Vagina (tissue), 2 donors: ENCODE measurements at places on chromosomes 4 and X.

DNA sequence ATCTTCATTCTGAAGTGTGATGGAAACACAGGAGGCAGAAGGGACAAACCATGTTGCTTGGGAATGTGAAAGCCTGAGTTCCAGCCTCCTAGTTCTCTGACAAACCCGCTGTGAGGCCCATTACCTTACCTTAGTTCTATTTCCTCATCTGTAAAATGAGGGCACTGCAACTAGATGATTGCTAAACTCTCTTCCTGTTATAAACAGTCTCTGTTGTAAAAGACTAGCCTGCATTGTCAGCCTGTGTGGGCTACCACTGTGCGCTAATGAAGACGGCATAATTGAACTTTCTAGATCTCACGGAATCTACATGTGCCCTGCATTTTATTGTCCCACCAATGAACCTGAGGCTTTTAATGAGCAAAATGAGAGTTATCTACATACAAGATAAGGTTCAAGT is 147.2 kb downstream of the AFF2 start:
- DNase-seq, result no peak

DNA sequence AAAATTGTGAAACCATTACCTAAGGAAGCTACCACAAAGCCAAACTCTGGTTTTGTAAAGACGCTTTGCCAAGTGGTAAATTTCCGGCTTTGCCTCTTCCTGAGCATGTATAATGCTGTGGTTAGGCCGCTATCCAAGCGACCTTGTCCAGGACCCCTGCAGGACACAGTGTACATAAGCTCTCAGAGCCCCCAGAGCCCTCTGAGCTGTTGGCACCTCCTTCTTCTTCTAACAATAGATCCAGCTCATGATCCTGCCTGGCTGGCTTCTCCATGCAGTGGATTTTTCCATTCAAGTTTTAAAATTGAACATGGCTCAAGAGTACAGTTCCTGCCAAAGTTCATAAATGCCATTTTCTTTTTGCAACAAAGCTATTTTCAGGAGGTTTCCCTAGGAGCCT is 326.7 kb downstream of the MAPK10 start:
- no peak for DNase-seq

DNA sequence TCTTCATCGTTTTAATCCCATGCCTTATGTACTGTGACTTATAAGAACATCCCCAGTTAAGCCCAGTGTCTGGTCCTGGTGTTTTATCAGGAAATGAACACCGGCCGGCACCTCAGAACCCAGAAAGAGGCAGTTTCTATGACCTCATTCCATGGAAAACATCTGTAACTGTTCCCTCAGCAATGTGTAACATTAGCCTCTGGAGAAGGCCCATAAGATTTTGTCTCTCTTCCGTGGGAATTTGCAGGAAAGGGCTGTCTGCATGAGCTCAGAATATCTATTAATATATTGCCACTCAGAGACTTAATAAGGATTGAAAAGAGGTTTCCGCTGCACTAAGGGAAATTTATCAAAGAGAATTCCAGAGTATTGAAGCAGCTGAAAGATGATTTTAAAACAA is 3.1 kb upstream of the TCEANC start:
- DNase-seq, result no peak

DNA sequence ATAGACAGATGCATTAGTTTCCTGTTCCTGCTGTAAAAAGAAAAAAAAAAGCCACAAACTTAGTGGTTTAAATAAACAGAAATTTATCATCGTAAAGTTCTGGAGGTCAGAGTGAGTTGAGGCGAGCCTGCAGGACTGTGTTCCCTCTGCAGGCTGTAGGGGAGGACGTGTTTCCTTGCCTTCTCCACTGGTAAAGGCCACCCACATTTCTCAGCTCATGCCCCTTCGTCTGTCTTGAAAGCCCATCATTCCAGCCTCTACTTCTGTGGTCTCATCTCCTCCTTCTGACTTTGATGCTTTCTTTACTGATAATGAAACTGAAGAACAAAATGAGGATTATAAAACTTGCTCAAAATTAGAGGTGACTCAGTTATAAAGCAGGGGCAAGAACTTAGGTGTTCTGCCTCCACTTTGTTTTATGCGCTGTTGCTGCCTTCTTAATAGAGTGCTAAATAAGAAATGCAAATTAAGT is 143.0 kb downstream of the STIM2 start:
- no peak for DNase-seq

GRCh38 chr4:129429581-129430320 is 333.8 kb downstream of the C4orf33 start:
- DNase-seq, result no peak

GRCh38 chr4:175787948-175788347 is 24.1 kb downstream of the GPM6A start:
- DNase-seq, result no peak

DNA sequence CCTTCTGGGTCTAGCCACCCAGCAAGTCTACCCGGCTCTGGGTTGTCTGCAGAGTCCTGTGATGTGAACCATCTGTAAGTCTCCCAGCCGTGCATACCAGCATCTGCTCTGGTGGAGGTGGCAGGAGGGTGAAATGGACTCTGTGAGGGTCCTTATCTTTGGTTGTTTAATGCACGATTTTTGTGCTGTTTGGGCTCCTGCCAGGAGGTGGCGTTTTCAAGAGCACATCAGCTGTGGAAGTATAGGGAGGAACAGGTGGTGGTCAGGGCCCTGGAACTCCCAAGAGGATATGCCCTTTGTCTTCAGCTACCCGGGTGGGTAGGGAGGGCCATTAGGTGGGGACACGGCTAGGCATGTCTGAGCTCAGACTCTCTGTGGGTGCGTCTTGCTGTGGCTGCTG is 66.5 kb upstream of the ZFP42 start:
- DNase-seq, result no peak

- DNase-seq, result no peak
These were observed 62.6 kb downstream of the TRIML1 start for GRCh38 chr4:188201851-188202250.

- no peak for DNase-seq
These were observed 526.6 kb downstream of the PACRGL start for GRCh38 chr4:21226637-21227538.

GRCh38 chr4:47733302-47734175 is 104.3 kb downstream of the CORIN start:
- no peak for DNase-seq

- DNase-seq, result no peak
These were observed 45.0 kb downstream of the APBB2 start for GRCh38 chr4:41169256-41169800.

- DNase-seq, result no peak
These were observed 60.9 kb downstream of the UGT8 start for GRCh38 chr4:114659386-114660008.

- no peak for DNase-seq
These were observed 31.2 kb downstream of the ATG4A start for GRCh38 chrX:108122748-108123147.

DNA sequence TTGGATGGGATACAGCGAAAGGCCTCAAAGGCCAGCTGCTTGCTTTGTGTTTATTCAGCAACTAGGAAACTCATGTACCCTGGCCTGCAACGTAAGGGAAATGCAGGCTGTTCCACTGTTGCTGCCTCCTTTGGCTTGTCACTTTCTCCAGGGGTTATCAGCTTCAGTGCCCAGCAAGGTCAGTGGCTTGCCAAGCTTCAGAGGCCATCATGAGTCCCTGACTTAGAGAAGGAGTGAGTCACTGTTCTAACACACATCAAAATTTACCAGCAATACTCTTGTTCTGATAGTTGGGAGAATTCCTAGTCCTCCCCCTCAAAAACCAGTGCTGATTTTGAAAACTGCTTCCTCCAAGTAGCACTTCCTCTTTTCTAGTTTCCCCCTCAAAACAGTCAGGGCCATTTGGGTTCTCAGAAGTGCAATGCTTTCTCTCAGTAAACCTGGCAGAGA is 250.8 kb downstream of the ARHGAP24 start:
- DNase-seq, result no peak

- no peak for DNase-seq
These were observed 51.5 kb upstream of the GPRIN3 start for GRCh38 chr4:89358935-89359638.

DNA sequence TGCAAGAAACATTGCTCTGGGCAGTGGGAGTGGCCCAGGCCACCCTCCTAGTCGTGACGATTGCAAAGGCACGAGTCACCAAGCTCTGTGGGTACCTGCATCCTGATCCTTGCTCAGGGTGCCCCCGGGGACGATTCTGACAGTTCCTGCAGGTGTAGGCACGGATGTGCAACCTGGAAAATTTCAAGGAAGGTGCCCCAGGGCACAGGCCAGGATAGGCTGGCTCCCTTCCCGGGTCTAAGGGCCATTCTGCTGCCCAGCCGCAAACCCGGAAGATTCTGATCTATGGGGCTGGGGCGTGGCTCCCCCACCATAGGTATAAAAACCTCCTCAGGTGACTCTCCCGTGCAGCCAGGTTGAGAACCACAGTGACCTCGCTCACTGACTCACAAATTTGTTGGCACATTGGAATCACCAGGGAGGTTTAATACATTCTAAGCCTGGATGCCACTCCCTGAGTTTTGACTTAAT is 228.5 kb downstream of the PTTG2 start:
- DNase-seq, result no peak

DNA sequence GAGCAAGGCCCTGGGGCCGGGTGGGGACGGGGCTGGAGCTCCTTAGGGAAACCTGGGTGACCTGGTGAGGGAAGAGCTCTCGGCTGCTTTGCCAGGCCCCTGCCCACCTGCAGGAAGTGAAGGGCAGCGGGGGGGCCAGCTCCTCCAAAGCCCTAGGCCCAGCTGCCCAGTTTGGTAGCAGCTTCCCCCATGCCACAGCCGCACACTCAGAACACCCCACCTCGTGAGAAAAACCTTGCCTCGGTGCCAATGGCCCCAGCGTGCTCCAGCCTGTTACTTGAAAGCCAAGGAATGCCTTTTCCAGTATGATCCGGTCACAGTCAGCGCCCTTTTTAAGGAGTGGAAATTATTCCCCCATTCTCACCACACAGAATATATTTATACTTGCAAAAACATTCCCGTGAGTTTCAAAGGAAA is 38.3 kb downstream of the ACOX3 start:
- no peak for DNase-seq

DNA sequence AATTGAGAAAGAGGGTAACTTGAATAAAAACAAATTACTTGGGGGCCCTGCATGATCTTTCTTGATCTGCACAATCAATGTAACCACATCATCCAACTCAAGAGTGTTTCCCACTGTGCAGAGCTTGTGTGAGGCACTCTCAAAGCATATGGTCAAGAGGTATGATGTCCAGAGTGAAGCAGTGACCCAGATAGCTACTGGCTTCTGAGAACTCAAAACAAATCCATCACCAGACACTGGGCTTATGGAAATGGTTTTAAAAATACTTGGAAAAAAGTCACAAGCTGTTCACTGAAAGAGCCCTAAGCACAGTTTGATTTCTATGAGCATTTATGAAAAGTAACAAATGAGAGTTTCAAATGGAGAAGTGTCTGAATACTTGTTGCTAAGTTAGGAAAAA is 361.0 kb downstream of the GRXCR1 start:
- no peak for DNase-seq

GRCh38 chr4:105106426-105106825 is 40.2 kb upstream of the TET2 start:
- no peak for DNase-seq

DNA sequence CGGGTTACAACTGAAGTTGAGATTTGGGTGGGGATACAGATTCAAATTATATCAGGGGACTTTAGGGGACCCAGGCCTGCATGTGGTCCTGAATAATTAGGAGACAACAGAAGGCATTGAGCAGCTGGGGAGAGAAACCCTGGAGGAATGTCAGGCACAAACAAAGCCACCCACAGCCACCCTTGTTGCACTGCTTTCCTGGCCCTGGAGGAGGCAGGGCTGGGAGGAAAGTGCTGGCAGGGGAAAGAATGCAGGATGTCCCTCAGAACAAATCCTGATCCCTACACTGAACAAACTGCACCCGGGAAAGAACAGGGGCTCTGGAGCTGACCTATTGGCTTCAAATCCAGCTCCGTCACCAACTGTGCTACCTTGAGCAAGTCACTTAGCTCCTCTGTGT is 214.1 kb upstream of the ATP6AP2 start:
- no peak for DNase-seq

DNA sequence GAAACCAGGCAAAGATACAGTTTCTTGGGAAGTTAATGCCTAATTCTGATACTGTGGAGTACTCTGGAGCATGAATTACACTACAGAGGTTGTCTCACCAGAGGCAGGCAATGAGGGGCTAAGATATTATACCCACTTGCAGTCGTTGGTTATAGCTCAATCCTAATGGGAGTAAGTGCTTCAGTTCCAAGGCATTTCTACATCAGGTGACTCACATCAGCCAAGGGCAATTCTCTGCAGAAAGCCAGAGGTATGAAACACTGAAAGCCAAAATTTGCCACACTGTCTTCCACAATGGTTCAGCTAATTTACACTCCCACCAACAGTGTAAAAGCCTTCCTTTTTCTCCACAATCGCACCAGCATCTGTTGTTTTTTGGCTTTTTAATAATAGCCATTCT is 174.0 kb upstream of the IL15 start:
- no peak for DNase-seq

DNA sequence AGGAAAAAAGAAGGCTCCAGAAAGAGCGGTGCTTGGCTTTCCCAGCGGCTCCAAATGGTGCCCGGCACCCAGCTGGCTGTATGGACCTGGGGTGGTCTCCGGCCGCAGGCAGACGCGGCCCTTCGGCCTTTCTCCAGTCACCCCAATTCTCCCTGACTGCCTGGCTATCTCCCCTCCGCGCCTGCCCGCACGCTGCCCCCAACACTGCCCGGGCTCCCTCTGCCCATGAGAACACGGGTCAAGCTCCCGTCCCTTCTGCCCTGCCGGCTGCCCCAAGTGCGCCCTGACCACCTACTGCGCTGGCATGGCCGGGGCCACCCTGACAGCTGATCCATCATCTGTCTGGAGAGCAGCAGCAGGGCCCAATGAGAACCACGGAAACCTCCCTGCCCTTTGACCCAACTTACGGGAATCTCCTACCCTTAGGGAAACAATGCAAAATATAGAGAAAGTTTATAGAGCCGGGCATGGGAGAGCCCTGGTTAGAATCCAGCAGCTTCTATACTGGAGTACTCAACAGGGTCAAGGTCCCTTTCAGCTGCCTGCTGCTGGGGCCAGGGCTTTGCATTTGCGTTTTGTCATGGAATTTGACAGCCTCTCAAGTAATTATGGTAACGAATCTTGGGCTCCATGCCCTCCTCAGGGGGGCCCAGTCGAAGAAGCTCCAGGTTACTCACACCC is 1.2 kb upstream of the FAM3A start:
- DNase-seq, result no peak

- DNase-seq, result no peak
These were observed 17.7 kb upstream of the SLC39A8 start for GRCh38 chr4:102362922-102363432.

DNA sequence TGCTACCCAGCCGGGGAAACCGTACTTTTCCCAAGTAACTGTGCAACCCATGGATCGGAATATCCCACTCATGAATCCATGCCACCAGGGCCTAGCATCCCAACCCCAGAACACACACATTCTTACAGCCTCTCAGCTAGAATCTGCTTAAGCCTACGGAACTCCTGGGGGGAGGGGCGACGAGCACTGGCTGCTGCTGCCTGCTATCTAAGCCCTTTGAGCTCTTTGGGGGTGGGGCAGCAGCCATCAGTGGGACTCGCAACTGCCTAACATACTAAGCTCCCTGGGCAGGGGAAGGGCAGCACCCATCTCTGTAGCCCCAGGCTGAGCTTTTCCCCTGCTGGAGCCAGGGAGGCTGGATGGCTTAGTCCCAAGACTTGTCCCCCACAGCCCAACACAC is 28.6 kb downstream of the NUDT10 start:
- DNase-seq, result no peak

GRCh38 chr4:129377131-129377845 is 281.3 kb downstream of the C4orf33 start:
- DNase-seq, result no peak
